ENCODE measurements at places on chromosomes 7 and 10. TPM values are rescaled to one million over a fixed set of nuclear protein-coding genes. Genes with fewer than 3 reads are reported as not detected.

Gene LLCFC1
- polyA plus RNA-seq: 0.67 TPM

Gene GLI3
- 17.3 TPM for polyA plus RNA-seq

DNA sequence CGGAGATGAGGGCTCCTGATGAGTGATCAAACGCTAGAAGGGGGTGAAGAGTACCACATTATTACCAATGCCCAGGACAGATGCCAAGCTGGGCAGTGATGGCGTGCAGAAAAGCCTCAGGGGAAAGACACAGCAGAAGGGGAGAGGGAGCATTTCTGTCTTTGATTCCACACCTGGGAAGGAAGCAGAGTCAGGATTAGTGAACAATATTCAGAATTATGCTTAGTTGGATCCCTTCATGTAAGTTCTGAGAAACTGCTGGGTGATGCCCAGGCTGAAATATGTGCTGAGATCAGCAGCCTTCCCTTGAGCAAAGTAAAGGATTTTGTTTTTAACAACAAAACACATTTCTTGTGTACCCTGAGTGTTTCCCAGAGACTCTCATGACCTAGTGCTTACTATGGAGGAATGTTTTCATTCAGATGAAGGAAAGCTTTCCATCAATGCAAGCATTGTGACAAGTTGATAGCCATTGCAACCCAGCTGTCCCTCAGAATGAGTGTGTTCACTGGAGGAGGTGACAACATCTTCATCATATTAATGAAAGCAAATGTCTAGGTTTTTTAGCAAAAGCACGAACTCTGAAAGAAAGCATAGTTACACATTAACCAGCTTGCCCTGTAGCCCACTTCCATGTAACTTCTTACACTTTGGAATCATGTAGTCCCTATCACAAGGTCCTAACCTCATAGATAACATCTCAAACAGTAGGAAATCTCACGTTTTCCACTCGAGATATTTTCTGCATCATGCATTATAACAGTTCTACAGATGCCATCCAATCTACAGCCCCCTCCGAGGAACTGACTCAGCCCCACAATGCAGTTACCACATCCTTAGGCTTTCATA lies 23.8 kb upstream of the AKR1C1 start:
- DNase-seq: no peak

DNA sequence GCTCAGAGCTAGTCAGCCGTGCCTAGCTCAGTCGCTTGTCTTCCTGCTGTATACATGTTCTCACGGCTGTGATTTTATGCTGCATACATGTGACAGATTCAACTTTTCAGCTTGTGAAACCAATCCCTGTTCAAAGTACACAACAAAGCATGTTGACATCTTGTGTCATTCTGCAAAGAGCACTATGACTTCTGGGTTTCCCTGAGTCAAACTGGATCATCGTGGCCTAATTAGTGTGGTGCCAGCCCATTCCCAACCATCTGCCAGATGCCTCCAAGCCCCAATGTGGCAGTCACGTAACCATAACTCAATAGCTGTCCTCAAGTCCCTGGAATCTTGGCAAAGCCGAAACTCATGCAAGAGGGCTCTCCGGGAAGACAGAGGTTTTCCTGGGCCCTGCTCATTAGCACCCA lies 144.8 kb downstream of the MYOF start:
- no peak for DNase-seq

DNA sequence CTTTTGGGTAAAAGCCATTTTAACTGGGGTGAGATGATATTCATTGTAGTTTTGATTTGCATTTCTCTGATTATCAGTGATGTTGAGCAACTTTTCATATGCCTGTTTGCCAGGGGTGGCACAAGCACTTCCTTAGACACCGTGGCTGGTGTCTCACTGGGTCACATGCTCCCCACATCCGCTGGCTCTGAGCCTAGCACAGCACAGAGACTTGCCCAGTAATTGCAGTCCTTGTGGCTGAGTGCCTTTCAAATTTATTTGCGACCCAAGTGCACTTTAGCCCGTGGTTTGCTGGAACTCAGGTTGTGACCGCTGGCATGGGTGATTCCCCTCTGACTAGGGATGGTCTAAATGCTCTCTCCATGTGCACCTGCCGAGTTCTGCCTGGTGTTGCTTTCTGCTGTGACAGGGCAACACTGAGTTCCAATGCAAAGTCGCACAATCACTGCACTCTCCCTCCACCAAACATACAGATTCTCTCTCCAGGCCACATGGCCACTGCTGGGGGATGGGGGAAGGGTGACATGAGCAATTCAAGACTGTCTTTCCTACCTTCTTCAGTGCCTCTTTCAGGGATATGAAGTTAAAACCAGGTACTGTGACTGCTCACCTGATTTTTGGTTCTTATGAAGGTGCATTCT lies 66.5 kb downstream of the ZNF277 start:
- DNase-seq: no peak

DNA sequence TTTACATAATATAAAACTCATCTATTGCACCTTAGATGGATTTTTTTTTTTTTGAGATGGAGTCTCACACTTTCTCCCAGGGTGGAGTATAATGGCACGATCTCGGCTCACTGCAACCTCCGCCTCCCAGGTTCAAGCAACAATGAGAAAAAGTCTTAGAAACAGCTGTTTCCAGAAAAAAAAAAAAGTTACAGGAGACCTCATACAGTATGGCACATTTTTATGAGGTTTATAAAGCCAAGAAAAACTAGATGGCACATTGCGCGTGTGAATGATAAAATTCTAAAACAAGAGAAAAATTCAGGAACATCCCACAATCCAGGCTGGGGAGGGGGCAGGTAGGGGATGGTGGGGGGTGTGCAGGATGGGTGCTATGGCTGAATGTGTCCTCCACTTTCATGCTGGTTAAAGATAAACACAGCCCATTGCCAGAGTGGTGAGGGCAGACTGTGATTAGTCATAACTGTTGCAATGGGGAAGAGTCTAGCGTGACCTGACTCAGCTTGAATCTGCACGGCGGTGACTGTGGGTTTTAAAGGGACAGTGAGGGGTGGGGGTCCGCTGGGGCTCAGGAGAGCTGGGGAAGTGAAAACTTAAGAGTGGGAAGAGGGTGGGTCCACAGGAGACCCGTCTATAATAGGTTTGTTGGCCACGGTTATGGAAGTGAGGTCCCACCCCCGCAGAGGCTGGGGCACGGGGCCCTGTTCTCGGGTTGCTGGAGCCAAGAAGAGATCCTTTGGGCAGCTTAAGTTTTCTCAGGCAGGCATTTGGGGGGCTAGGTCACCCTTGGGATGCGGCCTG lies 11.9 kb upstream of the LRRC27 start:
- DNase-seq: no peak

DNA sequence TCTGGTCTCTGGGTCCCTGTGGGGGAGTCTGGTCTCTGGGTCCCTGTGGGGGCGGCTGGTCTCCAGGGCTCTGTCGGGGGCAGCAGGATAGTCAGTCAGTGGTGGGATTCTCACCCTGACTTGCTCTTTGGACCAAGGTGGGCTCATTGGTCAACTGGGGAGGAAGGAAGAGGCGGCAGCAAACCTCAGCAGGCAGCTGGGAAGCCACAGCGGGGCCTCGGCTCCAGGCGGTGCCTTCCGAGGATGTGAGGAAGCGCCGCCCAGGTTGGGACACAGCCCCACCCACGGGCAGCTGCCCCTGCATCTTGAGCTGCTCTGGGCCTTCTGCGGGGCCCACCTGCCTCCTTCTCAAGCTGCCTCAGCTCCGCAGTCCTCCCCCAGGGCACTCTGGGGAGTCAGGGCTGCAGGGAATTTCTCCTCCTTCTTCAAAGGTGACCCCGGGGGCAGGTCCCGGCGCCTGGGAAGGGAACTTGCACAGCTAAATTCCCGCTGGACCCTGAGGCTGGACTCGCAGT lies 20.4 kb upstream of the KNDC1 start:
- no peak for DNase-seq

GRCh38 chr10:49592726-49593563 lies 17.2 kb upstream of the SLC18A3 start:
- no peak for DNase-seq

DNA sequence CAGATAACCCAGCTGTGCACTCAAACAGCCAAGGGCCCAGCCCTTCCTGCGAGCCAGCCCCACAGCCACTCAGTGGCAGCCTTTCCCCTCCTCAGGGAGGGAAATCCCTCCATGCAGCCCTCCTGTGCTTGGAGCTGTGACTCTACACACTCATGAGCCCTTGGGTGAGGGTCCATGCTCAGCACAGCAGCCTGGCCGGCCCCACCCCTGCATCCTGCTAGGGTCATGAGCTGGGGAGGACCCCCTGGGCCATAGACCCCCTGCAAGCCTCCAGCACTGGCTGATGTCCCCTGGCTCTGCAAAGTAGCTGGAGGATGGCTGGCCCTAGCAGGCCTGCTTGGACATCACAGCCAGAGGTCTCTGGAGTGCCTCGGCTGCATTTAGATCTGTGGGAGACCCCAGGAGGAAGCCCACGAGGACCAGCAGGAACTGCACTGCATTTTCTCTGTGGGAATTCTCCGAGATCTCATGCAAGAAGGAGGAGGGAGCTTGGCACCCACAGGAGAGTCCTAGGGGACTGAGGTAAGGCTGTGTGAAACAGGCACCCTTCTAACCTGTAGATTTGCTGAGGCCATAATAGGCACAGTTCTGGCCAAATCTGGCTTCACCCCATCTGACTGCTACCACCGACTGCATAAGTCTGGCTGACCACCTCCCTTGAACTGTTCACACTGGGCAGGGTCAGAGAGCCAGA lies 17.4 kb downstream of the TMEM273 start:
- no peak for DNase-seq

DNA sequence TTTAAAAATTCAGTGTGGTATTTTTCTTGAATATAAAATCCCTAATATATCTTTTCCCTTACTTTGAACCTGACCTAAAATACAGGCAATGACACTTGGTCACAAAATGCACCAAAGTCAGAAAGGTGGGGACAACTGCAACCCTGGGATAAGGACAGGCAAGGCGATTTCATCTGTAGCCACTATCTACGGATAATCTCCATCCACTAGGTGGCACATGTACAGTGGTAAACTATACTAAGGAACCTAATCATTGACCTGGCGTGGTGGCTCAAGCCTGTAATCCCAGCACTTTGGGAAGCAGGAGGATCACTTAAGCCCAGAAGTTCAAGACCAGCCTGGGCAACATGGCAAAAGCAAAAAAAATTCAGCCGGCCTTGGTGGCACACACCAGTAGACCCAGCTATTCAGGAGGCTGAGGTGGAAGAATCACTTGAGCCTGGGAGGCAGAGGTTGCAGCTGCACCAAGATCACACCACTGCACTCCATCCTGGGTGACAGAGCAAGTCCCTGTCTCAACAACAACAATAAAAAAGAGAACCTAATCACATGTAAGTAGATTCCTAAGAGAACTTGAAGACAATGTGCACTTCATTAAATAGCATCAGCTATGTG lies 98.9 kb downstream of the KMT2C start:
- DNase-seq: no peak

DNA sequence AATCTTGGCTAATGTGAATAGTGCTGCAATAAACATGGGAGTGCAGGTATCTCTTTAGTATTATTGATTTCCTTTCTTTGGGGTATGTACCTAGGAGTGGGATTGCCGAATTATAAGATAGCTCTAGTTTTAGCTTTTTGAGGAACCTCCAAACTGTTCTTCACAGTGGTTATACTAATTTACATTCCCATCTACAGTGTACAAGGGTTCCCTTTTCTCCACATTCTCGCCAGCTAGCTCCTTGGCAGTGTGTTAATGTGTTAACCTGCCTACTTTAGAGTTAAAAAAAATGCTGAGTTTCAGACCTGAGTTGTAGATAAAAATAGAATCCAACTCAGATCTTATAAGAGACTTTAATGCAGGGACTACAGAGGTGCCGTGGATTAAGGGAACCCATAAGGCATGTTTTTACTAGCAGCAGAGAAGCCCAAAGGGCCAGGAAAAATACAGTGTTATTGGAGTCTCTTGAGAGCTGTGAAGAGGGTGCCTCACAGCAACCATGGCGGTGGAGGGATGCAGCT lies 35.4 kb downstream of the CDK13 start:
- no peak for DNase-seq

GRCh38 chr10:34959786-34960185 lies 130.4 kb downstream of the CUL2 start:
- DNase-seq: no peak

Data from right renal pelvis (tissue), 4 donors.